ENCODE measurements at places on chromosomes 11 and 22.

- DNase-seq: no peak
Measured at GRCh38 chr11:126843096-126843495, 157.5 kb downstream of the KIRREL3 start.

- DNase-seq: no peak
Measured at GRCh38 chr11:37504921-37505320, 906.9 kb upstream of the RAG2 start.

DNA sequence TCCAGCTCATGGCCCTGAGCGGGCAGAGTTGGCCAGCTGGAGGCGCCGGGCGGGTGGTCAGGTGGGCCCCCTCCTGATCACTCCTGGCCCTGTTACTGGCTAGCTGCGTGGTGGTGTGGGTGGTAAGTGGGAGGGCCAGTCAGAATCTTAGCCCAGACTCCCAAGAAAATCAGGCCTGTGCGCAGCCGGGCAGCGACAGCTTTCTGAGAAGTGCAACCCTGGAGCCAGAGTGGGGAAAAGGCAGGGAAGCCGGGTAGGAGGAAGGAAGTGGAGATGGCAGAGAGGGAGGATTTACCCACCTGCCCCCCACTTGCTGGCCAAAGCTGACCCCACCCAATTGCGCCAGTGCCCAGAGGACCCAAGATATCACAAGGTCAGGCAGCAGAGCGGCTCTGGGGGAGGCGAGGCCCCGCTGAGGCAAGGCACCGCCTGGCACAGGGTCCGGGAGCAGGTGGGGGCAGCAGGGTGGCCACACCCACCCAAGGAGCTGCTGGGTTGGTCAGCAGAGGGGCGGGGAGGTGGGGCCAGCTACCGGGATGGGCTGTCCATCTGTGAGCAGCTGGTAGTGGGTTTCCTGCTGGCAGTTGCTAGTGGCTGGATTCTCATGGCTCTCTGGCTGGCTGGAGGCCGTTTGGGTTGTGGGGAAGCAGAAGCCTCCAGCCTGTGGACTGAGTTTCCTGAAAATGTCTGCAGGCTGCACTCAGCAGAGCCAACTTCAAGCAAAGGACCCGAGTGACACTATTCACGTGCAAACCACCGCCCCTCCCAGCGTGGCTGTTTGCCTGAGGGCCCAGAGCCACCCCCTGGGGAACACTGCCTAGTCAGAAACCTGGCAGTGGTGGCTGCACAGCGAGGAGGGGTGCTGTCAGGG, 196.4 kb downstream of the IGLL1 start:
- DNase-seq: no peak

GRCh38 chr11:111353776-111354600, 25.1 kb downstream of the POU2AF1 start:
- DNase-seq: no peak

DNA sequence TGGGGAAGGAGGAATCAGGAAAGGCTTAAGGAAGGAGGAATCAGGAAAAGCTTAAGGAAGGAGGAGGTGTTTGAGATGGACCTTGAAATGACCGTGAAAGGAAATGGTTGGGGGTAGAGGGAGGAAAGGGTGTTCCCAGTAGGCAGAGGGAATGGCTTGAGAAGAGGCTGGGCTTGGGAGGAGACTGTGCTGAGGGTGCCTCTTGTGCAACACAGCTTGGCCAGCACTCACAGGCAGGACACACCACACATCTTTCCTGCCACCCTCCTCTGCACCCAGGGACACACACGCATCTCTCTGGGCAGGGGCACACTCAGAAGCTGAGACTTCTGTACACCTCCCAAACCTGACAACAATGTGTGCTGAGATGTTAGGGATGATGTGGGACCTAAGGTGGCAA, 151.4 kb downstream of the FBXO7 start:
- no peak for DNase-seq

GRCh38 chr11:65542738-65543390, 15.3 kb downstream of the LTBP3 start:
- no peak for DNase-seq

All from D341Med (cell line).